ENCODE measurements at places on chromosomes 5 and 9.
A peak's percentile ranks its signal among the peaks of the same experiment; 100 is the strongest.

DNA sequence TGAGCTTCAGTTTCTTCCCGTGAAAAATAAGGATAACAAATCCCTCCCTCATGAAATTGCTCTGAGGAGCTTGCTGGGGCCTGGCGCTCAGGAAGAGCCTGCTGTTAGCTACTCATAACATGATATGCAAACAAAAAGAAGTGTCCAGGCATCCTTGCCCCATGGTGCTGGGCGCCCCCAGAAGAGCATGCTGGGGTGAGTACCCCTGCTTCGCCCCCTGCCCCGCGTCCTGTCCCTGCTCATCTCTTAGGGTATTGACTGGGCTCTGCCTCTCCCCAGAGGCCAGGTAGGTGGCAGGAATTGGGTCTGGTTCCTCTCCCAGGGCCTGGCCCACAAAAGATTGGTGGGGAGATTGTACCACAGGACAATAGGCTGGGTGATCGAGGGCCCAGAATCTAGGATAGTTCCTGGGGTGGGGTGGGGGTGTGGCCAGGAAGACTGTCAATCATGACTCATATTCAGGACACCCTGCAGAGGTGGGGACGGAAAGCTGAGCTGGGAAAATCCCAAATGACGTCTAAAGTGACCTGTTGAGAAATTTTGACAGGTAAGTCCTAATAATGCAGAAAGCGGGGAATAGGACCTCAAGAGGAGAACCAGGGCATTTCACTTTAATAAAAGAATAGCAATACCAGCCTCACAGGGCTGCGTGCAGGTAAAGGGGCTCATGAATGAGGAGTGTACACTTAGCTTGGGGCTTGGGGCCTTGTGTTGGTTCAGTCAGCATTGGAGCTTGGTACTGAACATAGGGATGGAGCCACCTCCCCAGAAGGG, 8.9 kb downstream of the PITX1 start:
- DNase-seq, result no peak

- DNase-seq, result no peak
Measured at GRCh38 chr5:143938230-143938629, 126.3 kb downstream of the HMHB1 start.

DNA sequence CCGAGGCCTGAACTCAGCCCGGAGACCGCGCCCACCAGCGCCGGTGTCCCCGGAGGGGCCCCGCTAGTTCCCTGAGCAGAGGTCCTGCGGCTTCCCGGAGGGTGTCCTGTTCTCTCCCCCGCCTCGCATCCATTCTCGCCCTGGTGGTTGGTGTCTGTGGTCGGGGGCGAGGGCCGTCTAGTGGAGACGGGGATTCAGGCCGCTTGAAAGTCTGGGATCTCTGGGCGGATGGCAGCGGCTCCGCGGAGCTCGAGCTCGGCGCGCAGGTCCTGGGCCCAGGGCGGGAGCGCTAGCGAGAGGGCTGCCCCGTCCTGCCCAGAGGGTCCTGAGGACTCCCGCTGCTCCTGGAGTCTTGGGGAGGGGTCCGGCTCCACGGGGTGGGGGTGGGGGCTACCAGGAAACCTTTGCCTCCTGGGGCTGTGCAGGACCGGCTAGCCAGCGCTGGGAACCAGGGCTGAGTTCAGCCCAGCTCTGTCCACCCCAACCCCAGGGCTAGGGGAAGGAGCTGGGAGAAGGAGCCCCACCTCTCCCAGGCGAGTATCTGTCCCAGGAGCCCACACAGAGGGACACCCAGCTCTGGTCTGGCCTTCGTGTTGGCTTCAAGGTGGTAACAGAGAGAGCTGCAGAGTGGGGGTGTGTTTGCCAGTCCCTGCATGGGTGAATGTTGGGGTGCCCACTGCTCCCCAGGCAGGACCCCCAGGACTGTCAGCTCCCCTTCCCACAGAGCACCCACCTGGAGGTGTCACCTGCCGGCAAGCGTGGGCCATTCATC, 4.0 kb downstream of the TOR4A start:
- no peak for DNase-seq

GRCh38 chr5:22910523-22910922, 57.4 kb upstream of the CDH12 start:
- no peak for DNase-seq

- peak; percentile 63 for DNase-seq
Measured at GRCh38 chr9:95082401-95083084, 235.0 kb downstream of the FANCC start.

- no peak for DNase-seq
Measured at GRCh38 chr9:17996728-17997127, 417.9 kb downstream of the SH3GL2 start.

DNA sequence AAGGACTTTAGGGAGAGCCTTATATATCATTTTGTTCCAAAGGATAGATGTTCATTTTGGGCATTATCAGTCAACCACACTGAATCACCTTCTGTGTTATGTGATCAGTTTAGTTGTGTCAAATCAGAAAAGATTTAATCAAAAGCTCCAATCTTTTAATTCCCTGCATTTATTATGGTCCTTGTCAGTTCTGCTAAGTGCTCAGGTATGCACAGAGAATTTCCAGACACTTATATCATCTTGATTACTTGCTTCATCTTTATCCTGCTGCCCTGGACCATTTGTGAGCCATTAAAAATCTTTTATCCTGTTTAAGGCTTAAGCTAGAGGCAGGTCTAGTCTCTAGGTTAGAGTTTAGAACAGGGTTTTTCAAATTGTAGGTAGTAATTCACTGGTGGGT, 179.1 kb downstream of the CWC27 start:
- no peak for DNase-seq

GRCh38 chr5:114822436-114822835, 347.3 kb downstream of the TRIM36 start:
- DNase-seq, result no peak

GRCh38 chr5:61055434-61056006, 106.7 kb downstream of the SMIM15 start:
- peak; percentile 50 for DNase-seq

DNA sequence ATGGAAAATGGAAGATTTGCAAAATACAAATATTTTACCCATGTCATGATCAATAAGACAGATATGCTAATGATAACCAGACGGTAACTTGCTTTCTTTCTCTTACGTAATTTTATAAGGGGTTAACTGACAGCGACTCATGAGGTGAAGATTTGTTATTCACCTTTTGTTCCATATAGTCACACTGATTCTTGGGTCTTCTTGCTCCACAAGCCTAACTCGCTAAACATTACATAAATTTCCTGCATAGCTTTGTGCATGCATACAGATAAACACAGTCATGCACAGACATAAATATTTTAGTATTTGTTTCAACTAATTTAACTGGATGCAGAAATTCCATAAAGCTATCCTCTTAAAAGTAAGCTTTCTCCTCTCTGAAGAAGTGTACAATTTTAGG, 225.9 kb downstream of the VPS13A start:
- DNase-seq, result no peak

GRCh38 chr5:132354381-132355139, 14.9 kb upstream of the SLC22A5 start:
- no peak for DNase-seq

DNA sequence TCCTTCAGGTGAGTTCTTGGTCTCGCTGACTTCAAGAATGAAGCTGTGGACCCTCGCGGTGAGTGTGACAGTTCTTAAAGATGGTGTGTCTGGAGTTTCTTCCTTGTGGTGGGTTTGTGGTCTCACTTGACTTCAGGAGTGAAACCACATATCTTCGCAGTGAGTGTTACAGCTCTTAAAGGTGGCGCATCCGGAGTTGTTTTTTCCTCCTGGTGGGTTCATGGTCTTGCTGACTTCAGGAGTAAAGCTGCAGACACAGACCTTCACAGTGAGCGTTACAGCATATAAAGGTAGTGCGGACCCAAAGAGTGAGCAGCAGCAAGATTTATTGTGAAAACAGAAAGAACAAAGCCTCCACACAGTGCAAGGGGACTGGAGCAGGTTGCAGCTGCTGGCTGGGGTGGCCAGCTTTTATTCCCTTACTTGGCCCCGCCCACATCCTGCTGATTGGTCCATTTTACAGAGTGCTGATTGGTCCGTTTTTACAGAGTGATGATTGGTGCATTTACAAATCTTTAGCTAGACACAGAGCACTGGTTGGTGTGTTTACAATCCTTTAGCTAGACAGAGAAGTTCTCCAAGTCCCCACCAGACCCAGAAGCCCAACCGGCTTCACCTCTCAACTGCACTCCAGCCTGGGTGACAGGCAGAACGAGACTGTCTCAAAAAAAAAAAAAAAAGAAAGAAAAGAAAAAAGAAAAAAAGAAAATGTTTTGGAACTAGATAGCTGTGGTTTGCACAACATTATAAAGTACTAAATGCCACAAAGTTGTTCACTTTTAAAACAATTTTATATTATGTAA, 9.1 kb upstream of the ERMP1 start:
- no peak for DNase-seq

DNA sequence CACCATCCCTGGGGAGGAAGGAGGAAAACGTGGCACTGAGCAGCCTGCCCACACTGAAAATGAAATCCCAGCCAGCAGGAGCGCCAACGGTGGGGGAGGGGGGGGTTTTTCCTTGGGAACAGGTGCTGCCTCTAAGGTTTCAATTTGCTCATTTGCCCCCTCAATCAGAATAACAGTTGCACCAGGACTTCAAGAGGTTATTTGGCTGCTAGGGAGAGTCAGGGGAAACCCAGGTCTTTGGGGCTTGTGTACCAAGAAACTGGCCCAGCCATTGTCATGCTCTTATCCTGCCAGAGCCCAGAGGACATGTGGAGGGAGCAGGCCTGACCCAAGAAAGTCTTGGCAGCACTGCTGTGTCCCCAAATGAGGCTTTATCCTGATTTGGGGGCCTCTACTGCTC, 66.5 kb downstream of the NDFIP1 start:
- DNase-seq, result no peak

GRCh38 chr5:34509392-34509791, 146.7 kb upstream of the RAI14 start:
- DNase-seq, result no peak

GRCh38 chr5:173498286-173498685, 118.2 kb downstream of the BOD1 start:
- no peak for DNase-seq

DNA sequence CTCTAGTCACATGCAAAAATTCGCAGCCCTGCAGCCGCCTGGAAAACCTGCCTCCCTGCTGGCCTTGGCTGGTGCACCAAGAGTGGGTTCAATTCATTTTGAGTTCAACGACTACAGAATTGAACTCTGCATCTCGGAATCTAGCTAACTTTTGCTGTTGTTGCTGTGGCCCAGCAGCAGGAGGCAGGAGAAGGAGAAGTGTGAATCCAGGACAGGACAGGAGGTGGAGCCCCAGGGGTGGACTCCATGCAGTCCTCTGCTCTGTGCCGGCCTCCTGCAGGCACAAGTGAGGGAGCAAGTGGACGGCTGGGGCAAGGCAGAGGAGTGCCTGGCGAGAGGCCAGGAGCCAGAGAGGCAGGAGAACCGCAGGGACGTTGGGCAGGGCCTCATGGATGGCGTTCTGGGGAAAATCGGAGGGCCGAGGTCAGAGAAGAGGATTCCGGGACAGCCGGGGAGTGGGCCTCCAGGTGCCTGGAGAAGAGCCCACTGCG, 214.2 kb downstream of the FANCC start:
- no peak for DNase-seq

- DNase-seq, result no peak
Measured at GRCh38 chr5:1463326-1464095, 18.3 kb upstream of the SLC6A3 start.

GRCh38 chr5:91611746-91612145, 228.6 kb upstream of the ARRDC3 start:
- DNase-seq, result no peak

GRCh38 chr5:176809544-176810080, 747 bp upstream of the UNC5A start:
- DNase-seq, result no peak

DNA sequence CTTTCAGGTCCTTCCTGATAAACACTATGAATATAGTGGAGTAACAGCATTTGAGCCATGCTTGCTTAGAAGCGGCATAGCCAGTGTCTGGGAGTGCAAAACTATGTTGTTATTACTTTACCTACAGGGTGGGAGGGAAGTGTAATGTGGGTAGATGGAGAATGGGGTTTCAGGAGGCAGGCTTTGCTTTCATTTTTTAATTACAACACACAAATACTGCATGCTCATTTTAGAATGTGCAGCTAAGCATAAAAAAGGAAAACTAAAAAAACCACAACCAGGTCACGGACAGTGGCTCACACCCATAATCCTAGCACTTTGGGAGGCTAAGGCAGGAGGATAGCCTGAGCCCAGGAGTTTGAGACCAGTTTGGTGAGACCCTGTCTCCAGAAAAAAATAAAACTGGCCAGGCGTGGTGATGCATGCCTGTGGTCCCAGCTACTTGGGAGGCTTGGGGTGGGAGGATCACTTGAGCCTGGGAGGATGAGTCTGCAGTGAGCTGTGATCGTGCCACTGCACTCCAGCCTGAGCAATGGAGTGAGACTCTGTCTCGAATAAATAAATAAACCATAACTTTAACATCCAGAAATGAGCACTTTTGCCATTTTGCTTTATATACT, 20.2 kb downstream of the HAVCR1 start:
- no peak for DNase-seq

DNA sequence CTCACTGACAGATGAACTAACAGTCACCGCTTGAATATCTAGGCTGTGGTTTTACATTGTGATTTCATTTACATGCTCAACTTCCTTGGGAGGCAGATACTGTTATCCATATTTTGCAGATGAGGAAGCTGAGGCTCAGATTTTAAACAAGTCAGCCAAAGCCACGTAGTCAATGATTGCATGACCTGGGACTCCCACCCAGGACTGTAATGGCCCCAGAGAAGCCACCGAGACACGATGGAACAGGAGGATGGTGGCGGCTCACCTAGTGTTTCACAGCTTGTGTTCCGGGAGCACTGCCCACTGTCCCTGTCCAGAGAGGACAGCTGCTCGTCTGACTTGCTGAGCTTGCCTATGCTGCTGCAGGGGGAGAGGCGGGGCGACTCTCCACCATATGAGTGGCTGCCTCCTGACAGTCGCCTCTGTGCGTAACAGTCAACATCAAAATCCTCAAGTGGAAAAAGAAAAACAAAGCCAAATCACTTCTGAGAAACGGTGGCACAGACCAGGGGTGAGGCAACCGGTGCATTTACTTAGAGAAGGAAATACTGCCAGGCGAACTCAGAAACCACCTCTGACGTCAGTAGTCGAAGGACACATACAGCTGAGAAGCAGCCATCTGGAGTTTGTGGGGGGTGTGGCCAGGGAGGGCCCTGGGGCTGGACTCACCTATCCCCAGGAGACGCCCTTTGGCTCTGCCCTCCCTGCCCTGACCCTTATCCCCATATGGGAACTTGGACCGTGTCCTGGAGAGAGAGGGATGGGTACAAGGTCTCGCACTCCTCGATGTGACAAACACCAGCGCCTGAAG, 82.5 kb downstream of the PRRT1B start:
- no peak for DNase-seq

- no peak for DNase-seq
Measured at GRCh38 chr5:109942646-109943045, 252.9 kb downstream of the MAN2A1 start.

GRCh38 chr9:69949396-69949795, 94.3 kb upstream of the MAMDC2 start:
- peak; percentile 37 for DNase-seq

GRCh38 chr5:52531105-52531504, 256.6 kb upstream of the ITGA1 start:
- DNase-seq, result no peak

DNA sequence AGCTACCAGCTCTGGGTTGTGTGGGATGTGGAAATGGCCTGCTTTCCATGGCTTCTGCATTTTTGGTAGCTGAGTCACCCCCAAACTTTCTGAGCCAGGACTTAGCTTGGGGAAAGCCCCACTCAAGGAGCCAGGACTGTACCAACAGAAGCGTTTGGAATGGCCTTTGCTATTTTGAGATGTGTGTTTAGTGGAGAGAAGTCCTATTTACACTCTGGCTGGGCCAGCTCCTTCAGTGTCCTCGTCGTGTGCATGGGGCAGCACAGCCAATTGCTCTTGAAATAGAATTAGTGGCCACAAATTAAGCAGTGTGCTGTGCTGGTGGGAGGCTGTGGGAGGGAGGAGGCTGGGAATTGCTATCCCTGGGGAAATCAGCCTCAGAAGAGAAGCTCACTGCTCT, 51.6 kb downstream of the ENTREP1 start:
- no peak for DNase-seq

Measured in cerebellar cortex (tissue), 1 donor.